NCI-H524 (cell line): ENCODE measurements at places on chromosomes 13 and 19.

GRCh38 chr19:1312767-1313694 is 27.4 kb downstream of the EFNA2 start:
- DNase-seq: no peak

GRCh38 chr13:23656637-23657371 is 86.6 kb downstream of the TNFRSF19 start:
- peak; percentile 99 for DNase-seq

GRCh38 chr13:46577696-46578589 is 25.0 kb downstream of the LRCH1 start:
- DNase-seq: no peak

GRCh38 chr13:60066226-60066625 is 97.5 kb downstream of the DIAPH3 start:
- no peak for DNase-seq

DNA sequence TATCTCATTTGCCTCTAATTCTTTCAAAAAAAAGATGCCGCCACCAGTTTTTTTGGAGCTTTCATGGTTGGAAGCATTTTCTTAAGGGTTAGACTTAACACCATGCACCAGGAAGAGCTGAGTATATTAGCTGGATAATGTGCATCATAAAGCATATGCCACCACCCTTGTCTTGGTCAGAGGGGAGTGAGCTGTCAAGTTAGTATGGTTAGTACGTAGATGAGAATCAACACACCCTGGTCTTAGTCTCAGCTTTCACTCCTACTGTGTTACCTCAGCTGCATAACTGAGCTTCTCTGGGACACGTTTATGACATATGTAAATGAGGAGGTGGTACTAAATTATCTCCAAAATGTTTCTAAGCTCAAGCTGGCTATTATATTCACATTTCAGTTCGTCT is 415.6 kb downstream of the DCT start:
- no peak for DNase-seq

GRCh38 chr19:23956051-23956450 is 41.4 kb downstream of the ZNF726 start:
- DNase-seq: no peak

- DNase-seq: no peak
Measured at GRCh38 chr19:1836458-1837221, 11.6 kb downstream of the REXO1 start.

GRCh38 chr19:31276831-31277230 is 72.4 kb downstream of the TSHZ3 start:
- no peak for DNase-seq

GRCh38 chr13:20331419-20331818 is 99.3 kb upstream of the GJB6 start:
- DNase-seq: no peak

- DNase-seq: no peak
Measured at GRCh38 chr19:10749435-10750384, 31.8 kb downstream of the DNM2 start.

DNA sequence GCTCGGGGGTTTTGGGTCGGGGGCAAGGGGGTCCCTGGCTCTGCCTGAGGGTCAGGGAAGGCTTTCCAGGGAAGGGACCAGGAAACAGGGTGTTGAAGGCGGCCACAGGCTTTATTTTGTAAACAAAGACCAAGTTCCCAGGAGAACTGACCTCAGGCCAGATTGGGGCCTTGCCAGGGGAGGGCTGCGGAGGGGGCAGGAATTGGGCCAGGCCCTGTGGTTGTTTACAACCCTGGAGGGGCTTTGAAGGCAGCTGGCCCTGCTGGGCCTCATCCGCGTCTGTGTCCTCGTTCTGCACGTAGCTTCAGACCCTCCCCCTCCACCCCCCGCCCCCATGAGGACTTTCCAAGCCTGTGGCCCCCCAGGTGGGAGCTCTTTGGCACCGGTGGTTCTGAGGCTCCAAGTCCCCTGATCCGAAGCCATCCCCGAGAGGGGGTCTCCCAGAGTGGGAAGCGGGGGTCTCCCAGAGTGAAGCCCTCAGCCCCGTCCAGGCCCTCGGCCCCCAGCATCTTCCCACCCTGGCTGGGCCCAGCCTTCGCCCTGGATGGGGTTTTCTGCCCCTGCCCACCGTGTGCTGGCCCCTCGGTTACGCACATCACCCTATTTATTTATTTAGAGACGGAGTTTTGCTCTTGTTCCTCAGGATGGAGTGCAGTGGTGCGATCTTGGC is 13.5 kb upstream of the BSG start:
- DNase-seq: no peak

DNA sequence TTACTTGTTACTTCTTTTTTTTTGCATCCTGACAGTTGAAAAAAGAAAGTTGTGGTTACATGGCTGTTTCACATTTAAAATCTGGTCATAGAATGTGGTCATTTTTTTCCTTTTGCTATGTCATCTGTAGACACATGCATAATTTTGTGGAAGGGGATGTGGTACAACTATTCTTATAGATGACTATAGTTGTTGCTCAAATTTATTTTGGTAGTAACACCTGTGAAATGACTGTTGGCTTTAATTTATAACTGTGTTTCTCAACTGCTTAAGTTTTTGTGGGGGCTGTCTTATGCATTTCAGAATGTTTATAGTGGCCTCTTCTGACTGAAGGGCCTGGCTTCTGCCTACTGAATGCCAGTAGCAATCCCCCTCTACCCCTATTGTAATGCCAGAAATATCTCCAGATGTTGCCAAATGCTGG is 130.5 kb downstream of the PAN3 start:
- DNase-seq: no peak

DNA sequence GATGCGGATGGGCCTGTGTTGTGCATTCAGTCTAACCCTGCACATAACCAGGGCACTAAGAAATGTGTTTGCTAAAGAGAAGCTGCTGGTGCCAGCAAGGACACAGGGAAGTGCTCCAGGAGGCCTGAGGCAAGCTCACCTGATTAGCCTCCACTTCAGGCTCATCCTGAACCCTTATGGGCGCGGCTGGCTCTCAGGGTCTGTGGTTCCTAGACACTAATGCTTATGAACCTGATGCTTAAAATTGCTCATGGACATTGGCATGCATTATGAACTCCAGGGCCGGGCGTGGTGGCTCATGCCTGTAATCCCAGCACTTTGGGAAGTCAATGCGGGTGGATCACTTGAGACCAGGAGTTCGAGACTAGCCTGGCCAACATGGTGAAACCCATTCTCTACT is 34.3 kb downstream of the SERP2 start:
- DNase-seq: no peak

DNA sequence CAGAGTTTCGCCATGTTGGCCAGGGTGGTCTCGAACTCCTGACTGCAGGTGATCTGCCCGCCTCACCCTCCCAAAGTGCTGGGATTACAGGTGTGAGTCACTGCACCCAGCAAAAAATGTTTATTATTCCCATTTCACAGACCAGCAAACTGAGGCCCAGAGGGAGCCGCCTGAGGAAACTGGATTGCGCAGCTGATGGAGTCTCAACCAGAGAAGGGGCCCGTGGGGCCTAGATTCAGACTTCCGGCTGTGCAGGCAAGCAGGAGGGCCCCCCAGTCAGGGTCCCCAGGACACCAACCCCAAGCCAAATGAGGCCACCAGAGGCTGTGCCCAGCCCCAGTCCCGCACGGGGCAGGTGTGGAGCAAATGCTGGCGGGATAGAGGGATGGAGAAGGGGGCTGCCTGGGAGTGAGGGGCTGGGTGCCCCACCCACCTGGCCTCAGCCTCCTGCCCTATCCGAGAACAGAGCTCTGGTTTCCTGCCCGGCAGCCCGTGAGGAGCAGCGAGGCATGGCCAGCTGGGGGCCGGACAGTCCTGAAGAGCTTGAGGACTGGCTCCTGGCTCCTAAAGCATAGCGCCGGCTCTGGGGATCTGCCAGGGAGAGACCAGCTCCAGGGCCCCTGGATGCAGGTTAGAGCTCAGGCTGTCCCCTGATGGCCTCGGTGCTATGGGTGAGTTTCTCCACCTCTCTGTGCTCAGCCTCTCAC is 22.0 kb downstream of the MISP start:
- peak; percentile 17 for DNase-seq

- no peak for DNase-seq
Measured at GRCh38 chr13:43666403-43666802, 120.4 kb downstream of the ENOX1 start.

DNA sequence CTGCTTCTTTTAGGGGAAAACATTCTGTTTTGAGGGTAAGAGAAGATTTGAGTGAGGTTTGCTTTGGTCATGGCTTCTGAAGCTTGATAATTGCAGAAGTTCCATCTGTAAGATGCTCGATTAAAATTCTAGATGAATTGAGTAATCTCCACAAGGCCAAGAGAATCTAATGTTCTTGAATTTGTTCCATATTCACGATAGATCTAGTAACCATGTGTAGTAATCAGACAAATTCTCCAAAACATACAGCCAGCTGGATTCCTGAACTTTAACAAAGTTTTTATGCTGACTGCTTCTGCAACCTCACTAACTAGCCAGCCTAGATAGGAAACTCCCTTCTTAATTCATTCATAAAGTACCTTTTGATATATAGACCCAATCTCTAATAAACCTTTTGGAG is 92.7 kb downstream of the COL4A2 start:
- no peak for DNase-seq

DNA sequence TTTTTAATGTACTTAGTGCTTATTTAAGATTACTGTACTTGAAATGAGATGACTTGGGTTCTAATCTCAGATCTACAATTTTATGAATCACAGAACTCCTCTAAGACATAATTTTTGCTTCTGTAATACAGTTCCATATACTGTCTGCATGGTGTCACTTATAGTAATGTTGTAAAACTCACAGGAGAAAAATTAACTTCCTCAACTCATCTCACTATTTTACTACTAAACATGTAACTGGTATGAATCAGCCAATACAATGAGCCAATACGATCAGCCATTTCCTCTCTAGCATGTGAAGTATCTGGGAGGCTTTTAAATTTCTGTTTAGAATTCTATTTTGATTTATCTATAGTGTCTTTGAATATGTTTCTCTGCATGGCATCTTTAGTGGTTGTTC is 85.3 kb downstream of the NHLRC3 start:
- no peak for DNase-seq

DNA sequence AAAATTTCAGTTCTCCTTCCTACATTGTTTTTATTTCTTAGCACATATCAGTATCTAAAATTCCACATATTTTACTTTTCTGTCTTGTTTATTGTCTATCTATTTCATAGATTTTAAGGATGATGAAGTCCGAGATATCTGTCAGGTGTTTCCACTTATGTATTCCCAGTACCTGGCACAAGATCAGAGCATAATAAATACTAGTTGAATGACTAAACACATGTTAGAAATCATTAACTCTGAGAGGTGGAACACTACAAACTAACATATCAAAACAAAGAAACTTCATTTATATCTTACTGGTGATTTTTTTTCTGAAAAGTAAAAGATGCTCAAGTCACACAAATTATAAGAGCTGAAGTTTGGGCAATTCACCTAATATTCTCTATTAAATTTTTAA is 1208.3 kb downstream of the PCDH9 start:
- DNase-seq: no peak

GRCh38 chr19:34926685-34927375 is at the start of gene ZNF30:
Gene ZNF30, plus strand, starts transcription at chr19:34926903. Its CDS starts 3,045 bp downstream, at chr19:34929948.
- peak; percentile 96 for DNase-seq

DNA sequence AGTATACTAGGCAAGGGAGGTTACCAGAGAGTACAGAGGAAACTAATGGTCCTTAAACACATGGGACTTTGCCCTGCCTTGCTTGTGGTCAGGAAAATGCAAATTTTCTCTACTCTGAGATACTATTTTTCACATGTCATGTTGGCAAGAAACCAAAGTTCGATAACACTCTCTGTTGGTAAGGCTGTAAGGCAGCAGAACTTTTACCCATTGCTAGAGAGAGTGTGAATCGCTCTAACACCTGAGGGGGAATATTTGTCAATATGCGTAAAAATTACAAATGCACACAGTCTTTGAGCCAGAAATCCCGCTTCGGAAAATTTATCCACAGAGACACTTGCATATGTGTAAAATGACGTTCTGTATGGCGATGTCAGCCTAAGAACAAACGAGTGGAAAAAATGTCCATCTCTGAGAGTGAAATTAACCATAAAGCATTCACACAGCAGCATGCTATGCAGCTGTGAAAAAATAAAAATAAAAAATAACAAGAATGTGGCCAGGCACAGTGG is 9.5 kb upstream of the RFX1 start:
- DNase-seq: no peak

GRCh38 chr13:49669735-49670309 is 21.5 kb downstream of the EBPL start:
- no peak for DNase-seq

DNA sequence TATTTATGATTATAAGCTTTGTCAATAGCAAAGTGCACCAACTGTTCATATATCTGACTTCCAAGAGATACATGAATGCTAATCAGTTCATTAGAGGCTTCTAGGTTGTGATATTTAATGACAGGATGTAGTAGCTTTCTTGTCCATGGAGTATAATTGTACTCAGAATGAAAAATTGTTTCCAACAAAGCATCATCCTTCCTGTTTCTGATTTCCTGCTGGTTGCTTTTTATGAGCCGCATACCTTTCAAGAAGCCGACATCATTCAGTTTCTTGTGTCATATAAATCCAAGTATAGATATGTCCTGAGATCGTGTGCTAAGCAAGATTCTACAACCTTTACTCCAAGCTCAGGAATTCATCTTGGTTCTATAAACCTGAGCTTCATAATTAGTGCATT is 326.6 kb downstream of the DIAPH3 start:
- no peak for DNase-seq

- peak; percentile 70 for DNase-seq
Measured at GRCh38 chr19:5824751-5825150, 14.8 kb downstream of the FUT6 start.

DNA sequence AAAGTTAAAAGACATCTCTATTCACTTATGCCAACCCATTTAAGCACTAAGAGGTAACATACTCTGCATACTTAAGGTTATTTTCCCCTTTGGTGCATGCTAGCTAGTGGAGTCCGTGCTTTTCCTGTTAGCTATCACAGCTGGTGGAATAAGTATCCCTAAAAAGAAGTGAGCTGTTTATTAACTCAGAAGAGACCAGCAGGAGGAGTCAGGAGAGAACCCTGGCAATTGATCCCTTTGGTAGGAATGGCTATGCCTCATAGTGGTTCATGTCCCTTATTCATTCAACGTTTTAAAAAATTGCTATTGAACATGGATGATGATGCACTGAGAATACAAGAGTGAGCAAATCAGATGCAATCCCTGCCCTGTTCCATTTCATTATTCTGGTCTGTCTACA is 12.4 kb upstream of the NEK5 start:
- DNase-seq: no peak

GRCh38 chr19:33794683-33795369 is 1.8 kb upstream of the KCTD15 start:
- peak; percentile 21 for DNase-seq

- no peak for DNase-seq
Measured at GRCh38 chr19:55566823-55567222, 13.8 kb downstream of the ZNF579 start.

DNA sequence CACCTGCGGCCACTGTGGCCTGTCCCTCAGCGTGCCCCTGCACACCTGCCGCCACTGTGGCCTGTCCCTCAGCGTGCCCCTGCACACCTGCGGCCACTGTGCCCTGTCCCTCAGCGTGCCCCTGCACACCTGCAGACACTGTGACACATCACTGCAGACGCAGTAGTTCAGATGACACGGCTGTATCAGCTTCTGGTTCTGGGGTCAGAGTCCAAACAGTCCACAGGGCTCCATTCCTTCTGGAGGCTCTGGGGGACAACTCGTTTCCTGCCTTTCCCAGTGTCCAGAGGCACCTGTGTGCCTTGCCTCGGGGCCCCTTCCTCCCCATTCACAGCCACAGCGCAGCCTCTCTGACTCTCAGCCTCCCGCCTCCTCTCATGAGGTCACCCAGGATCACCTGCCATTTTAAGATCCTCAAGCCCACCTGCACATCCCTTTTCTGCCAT is 5.5 kb downstream of the SF3A2 start:
- no peak for DNase-seq
